ENCODE measurements at places on chromosomes 4 and X.
A peak's percentile ranks its signal among the peaks of the same experiment; 100 is the strongest.

DNA sequence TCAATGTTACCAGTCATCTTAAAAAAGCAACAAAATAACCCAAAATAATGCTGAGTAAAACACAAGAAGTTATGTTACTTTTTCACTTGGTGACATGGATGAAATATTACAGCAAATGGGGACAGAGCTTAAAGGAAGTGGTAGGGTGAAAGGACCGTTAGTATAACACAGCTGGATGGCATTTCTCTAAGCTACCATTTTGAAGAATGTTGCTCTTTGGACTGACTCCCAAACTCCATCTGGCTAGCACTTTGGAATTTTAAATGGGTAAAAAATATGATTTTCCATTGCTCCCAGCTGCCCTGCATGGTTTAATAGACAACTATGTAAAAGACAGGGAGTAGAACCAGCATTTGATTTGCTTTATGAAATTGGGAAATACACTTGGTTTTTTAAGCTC lies 27.6 kb downstream of the CLCN5 start:
- DNase-seq: no peak

- no peak for DNase-seq
Measured at GRCh38 chr4:141216002-141216761, 4.5 kb upstream of the ZNF330 start.

GRCh38 chr4:124152132-124152531 lies 560.4 kb downstream of the ANKRD50 start:
- no peak for DNase-seq

DNA sequence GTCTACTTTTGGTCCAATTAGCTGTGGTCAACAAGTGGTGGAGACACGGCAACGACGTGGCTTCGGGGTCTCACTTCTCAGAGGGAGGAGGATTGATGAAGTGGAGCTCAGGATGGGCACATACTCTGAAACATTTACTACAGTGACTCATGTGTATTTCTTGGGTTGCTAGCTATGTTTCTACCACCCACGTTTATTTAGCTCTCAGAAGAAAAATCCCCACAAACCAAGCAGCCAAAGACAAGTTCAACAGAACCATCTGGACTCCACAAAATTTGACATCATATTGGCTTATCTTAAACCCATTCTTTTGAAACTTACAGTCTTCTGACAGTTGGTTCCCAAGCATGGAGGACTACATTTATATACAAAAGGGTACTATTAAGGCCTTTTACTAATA lies 158.0 kb downstream of the CBLL2 start:
- DNase-seq: no peak

- no peak for DNase-seq
Measured at GRCh38 chrX:40061871-40062524, 35.8 kb downstream of the BCOR start.

DNA sequence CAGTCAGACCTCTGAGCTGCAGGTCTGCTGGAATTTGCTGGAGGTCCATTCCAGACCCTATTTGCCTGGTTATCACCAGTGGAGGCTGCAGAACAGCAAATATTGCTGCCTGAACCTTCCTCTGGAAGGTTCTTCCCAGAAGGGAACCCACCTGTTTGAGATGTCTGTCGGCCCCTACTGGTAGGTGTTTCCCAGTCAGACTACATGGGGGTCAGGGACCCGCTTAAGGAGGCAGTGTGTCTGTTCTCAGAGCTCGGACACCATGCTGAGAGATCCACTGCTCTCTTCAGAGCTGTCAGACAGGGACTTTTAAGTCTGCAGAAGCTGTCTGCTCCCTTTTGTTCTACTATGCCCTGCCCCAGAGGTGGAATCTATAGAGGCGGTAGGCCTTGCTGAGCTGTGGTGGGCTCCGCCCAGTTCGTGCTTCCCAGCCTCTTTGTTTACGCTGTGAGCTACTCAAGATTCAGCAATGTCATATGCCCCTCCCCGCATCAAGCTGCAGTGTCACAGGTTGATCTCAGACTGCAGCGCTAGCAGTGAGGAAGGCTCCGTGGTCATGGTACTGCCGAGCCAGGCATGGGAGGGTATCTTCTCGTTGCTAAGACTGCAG lies 44.1 kb upstream of the KDR start:
- peak; percentile 18 for DNase-seq

- DNase-seq: no peak
Measured at GRCh38 chrX:140317462-140317861, 187.4 kb downstream of the SOX3 start.

DNA sequence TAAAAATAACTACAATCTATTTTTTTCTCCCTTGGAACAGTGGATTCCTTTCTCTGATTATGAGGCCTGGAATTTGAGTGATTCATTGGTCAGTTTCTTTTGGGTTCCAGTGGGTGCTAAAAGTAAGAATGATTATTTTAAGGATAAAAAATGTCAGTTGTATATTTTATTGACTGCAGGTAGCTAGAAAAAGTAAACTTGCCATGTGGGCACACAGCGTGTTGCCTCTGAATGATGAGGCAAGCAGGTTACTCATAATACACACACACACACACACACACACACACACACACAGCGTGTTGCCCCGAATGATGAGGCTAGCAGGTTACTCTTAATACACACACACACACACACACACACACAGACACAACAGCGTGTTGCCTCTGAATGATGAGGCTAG lies 13.8 kb downstream of the GALNT7 start:
- DNase-seq: peak; percentile 56

- no peak for DNase-seq
Measured at GRCh38 chr4:163611182-163611581, 116.7 kb downstream of the TMA16 start.

GRCh38 chr4:29046781-29047180 lies 1673.4 kb upstream of the PCDH7 start:
- peak; percentile 41 for DNase-seq

DNA sequence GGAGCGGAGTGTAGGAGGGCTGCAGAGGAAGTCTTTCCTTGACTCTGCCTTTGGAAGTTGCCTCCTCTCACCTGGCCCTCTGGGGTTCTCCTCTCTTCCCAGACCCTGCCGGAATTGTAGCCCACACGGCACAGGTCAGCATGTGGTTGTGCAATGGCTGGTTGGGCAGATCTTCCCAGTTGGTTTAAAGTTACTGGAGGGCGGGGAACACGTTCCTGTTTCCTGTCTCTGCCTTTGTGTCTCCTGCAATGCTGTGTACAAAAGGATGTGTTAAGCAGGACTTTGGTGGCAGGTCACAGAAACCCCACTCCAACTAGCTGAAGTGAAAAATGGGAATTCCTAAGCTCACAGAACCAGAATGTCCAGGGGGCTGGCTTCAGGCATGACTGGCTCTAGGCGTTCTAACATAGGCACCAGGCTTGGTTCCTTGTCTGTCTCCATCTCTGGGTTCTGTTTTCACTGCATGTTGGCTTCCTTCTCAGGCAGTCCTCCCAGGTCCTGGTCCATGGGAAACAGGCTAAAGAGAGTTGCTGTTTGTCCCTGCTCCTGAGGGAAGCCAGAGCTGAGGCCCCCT lies 19.9 kb downstream of the SORCS2 start:
- no peak for DNase-seq

DNA sequence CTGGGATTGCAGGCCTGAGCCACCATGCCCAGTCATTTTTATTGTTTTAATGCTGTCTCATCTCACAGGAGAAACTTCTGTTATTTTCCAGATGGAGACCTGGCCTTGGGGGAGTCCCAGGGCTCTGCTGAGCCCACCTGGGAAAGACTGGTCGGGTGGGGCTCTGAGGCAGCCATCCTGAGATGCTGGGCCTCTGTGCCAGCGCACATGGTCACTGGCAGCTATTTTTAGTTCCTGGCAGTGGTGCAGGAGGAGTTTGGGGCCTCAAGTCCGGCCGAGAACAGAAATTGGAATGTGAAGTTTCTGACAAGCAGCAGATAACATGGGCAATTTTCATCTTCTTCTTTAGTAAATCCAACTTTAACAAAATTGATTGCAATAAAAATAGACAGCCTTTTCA lies 44.5 kb downstream of the SORCS2 start:
- peak; percentile 71 for DNase-seq

DNA sequence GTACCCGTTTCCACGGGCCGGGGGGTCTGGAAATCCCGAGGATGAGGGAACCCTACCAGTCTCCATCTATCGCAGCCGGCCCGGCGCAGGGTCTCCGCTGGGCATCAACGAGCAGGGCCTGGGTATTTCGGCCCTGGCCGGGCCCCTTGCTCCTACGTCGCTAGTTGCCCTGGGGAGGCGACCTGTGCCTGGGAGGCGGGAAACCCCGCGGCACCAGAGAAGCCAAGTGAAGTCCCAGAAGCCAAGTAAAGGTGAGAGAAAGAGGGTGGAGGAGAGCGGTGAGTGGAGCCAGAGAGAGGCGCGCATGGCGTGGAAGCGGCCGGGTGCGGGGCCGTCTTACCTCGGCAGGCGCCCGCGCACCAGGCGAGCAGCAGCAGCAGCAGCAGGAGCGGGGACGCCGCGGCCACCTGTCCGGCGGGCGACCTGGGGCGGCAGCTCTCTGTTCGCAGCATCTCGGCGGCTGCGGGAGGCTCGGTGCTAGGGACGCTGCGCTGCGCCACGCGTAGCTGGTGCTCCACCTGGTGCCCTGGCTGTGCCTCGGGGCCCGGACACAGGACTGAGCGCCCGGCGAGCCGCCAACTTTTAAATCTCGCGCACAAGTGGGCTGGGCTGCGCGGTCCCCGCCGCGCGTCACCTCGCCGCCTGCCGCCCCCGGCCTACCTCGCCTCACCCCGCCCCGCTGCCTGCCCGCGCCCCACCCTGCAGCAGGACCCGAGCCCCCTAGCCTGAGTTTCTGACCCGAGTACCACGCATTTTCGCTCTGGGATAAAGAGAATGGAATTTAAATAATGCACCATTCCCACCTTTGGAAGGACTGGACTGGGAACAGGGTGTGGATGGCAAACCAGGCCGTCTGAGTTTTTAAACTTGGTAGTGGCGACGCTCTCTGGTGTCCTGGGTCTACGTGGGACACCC lies at the start of gene NMU:
Gene NMU (minus strand): TSS at position 558 of the 915 bp plus-strand sequence. CDS start 106 bp downstream, at position 452.
- peak; percentile 12 for DNase-seq

DNA sequence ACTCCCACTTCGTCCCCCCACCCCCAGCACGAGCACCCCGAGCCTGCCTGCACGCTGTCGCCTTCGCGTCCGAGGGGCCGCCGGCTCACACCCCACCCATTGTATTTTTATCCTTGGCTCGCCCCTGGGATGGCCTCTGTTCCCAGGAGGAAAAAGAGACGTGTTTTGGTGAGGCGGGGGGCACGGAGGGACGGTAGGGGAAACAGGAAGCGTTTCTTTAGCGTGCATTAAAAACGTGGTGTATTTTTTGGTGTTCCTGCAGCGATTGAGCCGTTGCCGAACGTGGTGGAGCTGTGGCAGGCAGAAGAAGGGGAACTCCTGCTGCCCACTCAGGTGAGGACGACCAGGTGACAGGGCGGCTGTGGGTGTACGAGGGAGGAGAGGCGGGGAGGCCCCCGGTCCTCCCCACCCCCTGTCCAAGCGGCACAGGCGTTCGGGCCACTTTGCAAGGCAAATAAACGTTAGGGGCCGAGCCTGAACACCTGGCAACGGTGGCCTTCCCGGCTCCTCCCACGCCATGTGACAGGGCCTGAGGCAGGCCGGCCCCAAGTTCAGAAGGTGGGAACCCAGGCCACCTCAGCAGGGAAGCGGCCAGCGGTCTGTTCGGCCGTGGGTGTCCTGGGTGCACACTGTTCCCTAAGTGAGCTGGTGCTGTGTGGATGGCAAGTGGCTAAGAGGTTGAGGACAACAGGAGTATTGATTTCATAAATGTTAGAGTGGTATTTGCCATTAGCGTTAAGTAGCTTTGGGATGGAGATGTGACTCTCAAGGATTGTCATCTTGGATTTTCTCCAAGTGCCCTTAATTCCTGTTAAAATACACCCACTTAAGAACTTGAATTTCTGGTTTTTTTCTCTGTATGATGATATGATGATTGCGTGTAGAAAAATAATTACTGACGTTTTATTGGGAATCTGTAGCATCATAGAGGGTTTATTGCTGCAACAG lies 1.1 kb downstream of the TMEM131L start:
- DNase-seq: no peak

DNA sequence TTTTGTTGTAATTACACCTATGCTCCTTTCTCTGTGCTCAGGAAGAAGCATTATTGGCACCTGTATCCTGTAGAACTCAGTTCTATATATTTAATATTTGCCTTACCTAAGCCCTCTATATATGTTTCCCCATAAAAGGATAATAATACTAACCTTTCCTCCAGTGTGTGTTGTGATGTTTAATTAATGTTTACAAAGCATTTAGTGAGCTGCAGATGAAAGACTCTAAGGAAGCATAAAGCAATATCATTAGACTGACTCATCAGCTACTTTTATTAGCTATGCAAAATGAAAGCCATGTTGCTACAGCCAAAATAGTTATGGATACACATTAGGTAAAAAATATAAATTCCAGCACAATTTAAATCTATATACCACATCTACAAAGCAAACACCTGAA lies 93.6 kb upstream of the PTPN13 start:
- DNase-seq: no peak
